Ovary (tissue), 10 donors: ENCODE measurements at places on chromosomes 6 and 20. TPM values are rescaled to one million over a fixed set of nuclear protein-coding genes. Genes with fewer than 3 reads are reported as not detected.
A peak's percentile ranks its signal among the peaks of the same experiment; 100 is the strongest.

DNA sequence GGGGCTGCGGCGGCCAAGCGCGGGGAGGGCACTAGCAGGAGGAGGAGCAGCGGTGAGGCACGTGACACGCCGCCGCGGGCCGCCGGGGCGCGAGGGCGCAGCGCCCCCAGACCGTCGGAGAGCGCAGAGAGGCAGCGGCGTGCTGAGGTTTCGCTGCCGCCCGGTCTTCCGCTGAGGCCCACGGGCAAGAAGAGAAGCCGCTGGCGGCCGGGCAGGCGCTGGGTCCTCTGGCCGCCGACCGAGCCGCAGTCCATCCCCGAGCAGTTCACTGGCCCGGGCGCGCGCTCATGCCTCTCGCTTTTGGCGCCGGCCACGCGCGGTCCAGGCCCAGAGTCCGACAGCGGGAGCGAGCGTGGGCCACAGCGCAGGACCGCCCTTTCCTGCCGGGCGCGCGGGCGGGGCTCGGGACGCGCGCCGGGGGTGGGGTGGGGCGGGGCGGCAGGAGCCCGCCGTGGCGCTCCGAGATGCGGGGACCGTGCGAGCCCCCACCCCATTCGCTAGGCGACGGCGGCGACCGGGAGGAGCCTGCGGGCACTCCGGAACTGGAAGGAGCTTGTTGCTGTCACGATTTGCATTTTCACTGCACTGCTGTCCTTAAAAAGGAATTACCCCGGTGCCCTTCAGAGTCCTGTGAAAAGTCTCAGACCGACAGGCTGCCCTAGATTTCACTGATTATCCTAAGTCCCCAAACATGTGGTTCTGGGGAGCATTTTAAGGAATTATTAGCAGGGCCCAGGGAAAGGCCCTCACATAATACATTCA is at the start of gene MCUR1:
Gene MCUR1 (minus strand): TSS at position 382 of the 762 bp plus-strand sequence. CDS start 128 bp downstream, at position 254.
- peak; percentile 84 for DNase-seq
- H3K4me1 ChIP-seq = peaks cover 12% of the 10 kb centered on the region
- H3K27me3 ChIP-seq = no peaks in the 10 kb centered on the region
- peak within 1 kb of the TSS; percentile 79 for H3K27ac ChIP-seq
- H3K36me3 ChIP-seq = no peaks in the 10 kb centered on the region

GRCh38 chr20:41214202-41214601 is 76.9 kb downstream of the PLCG1 start:
- H3K4me1 ChIP-seq = peaks cover 6% of the 10 kb centered on the region
- H3K4me3 ChIP-seq = no peak overlapping the region
- H3K27me3 ChIP-seq = no peaks in the 10 kb centered on the region
- H3K27ac ChIP-seq = no peak overlapping the region

GRCh38 chr6:54244430-54244829 is 63.8 kb upstream of the TINAG start:
- H3K36me3 ChIP-seq = no peaks in the 10 kb centered on the region
- no peak for DNase-seq

DNA sequence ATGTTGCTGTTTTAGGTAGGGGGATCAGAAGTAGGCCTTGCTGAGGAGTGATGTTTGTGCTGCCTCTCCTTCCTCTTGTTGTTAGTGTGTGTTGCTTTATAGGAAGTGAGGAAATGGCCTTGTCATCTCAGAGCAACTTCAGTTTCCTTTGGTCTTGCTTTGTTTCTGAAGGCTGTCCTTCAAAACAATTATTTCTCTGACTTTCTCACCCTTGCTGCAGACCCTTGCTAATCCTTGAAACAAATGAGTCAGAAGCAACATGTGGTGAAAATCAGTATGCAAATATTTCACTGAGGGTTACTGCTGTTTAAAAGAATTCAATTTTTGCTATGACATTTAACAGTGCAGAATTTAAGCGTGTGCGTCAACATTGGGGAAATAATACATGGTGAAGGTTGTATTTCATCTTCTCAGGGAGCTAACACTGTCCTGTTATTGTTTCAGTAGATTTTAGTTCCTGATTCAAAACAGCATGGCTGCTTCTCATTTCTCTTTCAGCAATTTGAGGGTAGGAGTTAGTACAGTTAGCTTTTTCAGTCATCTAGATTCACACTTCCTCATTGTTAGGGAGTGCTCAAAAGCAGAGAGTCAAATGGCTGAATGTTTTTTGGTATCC is 13.8 kb downstream of the RNF144B start:
- H3K4me3 ChIP-seq = no peak overlapping the region
- no peaks in the 10 kb centered on the region for H3K36me3 ChIP-seq
- no peak overlapping the region for H3K27ac ChIP-seq
- no peaks in the 10 kb centered on the region for H3K27me3 ChIP-seq
- no peaks in the 10 kb centered on the region for H3K4me1 ChIP-seq

- peaks cover 2% of the 10 kb centered on the region for H3K4me1 ChIP-seq
- DNase-seq = no peak
- H3K36me3 ChIP-seq = no peaks in the 10 kb centered on the region
- H3K4me3 ChIP-seq = no peak overlapping the region
- H3K27me3 ChIP-seq = no peaks in the 10 kb centered on the region
Observed at GRCh38 chr6:108953681-108954080, 105.5 kb downstream of the ARMC2 start.

DNA sequence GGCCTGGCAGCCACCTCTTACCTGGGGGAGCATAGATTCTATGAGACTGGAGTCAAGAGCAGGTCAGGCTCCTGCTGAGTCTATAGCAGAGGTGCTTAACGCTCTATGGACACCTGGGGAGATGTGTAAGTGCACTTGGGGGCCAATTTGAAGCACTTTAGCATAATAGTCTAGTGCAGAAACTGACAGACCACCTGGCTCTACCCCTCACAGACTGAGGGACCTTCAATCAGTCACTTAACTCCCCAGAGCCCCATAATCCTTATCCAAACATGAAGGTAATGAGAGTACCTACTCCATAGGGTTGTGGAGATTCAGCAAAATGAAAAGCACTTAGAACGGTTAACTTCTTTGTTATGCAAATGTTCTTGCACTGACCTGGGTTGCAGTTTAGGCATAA is 87.3 kb upstream of the SLC22A16 start:
- H3K36me3 ChIP-seq = no peaks in the 10 kb centered on the region
- no peak overlapping the region for H3K4me3 ChIP-seq

DNA sequence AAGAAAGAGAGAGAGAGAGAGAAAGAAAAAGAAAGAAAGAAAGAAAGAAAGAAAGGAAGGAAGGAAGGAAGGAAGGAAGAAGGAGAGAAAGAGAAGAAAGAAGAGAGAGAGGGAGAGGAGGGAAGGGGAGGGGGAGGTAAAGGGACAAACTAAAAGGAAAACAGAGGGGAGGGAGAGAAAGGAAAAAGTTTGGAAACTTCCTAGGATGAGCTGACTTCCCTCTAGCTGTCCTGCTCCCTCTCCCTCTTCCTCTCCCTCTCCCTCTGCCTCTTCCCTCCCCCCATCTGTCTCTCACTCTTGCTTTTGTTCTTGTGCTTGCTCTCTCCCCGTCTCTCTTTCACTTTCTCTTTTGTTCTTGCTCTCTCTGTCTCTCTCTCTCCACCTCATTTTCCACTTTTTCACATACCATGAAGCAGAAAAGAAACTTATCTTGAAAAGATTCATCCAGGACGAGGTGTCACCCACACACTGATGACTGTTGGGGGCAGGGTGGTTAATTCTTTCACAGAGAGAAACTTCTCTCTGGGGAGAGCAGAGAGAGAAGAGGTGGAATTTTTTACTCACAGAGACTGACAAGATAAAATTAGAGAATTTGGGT is 56.4 kb upstream of the DUSP22 start:
- peak overlapping the region; percentile 7 for H3K4me3 ChIP-seq
- H3K4me1 ChIP-seq = no peaks in the 10 kb centered on the region
- H3K27me3 ChIP-seq = no peaks in the 10 kb centered on the region
- DNase-seq = no peak
- peak overlapping the region; percentile 68 for H3K27ac ChIP-seq

GRCh38 chr6:105273589-105273988 is 93.8 kb upstream of the POPDC3 start:
- no peak overlapping the region for H3K4me3 ChIP-seq
- no peak overlapping the region for H3K27ac ChIP-seq
- H3K36me3 ChIP-seq = no peaks in the 10 kb centered on the region
- H3K4me1 ChIP-seq = no peaks in the 10 kb centered on the region
- DNase-seq = no peak

- no peaks in the 10 kb centered on the region for H3K27me3 ChIP-seq
- H3K36me3 ChIP-seq = no peaks in the 10 kb centered on the region
- no peaks in the 10 kb centered on the region for H3K4me1 ChIP-seq
- no peak overlapping the region for H3K27ac ChIP-seq
Observed at GRCh38 chr6:39330057-39330456, 7.6 kb upstream of the KCNK16 start.

- H3K4me1 ChIP-seq = no peaks in the 10 kb centered on the region
- no peaks in the 10 kb centered on the region for H3K27me3 ChIP-seq
- H3K4me3 ChIP-seq = no peak overlapping the region
- H3K27ac ChIP-seq = no peak overlapping the region
- no peak for DNase-seq
Observed at GRCh38 chr6:62146954-62147853, 138.8 kb downstream of the KHDRBS2 start.

GRCh38 chr6:35663447-35664235 is 25.1 kb downstream of the FKBP5 start:
- no peak overlapping the region for H3K27ac ChIP-seq
- no peaks in the 10 kb centered on the region for H3K36me3 ChIP-seq
- no peak for DNase-seq
- no peak overlapping the region for H3K4me3 ChIP-seq

- no peak for DNase-seq
- H3K36me3 ChIP-seq = no peaks in the 10 kb centered on the region
- no peaks in the 10 kb centered on the region for H3K27me3 ChIP-seq
- no peak overlapping the region for H3K4me3 ChIP-seq
Observed at GRCh38 chr20:35085477-35086225, 7.0 kb downstream of the TRPC4AP start.

GRCh38 chr20:8971669-8972316 is 97.1 kb upstream of the PLCB4 start:
- no peak for DNase-seq
- no peaks in the 10 kb centered on the region for H3K36me3 ChIP-seq
- no peaks in the 10 kb centered on the region for H3K4me1 ChIP-seq
- no peak overlapping the region for H3K27ac ChIP-seq

DNA sequence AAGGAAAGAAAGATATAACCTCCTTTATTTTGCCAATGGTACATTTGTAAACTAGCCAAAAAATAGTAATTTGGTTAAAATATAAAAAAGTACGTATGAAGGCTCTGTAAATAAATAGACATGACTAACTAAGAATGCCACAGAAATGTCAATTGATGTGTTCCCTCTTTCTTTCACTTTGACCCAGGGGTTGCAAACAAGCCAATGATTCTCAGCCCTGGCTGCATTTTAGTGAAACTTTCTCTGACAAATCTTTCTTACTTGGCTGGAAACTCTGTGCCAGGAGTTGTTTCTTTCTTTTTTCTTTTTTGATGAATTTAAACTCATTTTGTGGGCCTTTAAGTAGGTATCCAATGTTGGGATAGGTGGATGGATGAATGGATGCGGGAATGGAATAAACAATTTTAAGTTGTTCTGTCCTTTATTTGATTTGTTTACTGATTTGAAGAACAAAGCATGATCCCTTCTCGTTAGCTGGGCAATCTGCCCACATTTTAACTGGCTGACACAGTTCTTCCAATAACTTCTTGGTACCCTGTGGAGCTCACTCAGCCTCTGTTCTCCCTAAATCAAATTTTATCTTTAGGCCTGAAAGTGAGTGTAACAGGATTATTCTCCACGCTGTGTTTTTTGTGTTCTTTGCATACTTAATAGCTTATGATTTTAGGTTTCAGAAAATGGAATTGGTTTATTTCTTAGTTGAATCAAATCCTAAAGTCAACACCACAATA is 58.6 kb upstream of the GCLC start:
- no peak overlapping the region for H3K27ac ChIP-seq
- no peaks in the 10 kb centered on the region for H3K36me3 ChIP-seq
- no peak overlapping the region for H3K4me3 ChIP-seq
- DNase-seq = no peak

DNA sequence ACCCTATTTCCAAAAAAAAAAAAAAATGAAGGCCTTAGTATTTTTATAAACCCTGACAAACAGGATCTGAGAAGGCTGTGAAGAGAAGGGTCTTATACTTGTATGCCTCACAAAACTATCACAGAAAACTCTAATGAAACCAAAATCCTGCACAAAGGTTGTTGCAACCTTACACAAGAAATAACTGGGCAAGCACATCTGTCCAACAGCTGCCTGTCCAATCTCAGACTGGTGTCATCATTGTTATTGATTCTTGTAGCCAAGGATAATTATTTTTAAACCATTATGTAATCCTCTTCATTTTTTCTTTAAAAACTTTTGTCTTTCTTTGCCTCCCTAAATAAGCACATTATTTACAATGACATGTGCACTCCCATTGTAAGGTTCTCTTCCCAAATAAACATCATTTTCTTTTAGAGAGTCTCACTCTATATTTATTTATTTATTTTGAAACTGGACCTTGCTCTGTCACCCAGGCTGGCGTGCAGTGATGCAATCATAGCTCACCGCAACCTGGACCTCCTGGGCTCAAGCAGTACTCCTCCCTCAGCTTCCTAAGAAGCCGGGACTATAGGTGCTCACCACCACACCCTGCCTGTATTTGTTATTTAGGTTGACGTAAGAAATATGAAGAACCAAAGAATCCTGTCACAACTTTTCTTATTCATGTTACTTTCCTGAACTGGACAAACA is 697.1 kb downstream of the DOK5 start:
- no peaks in the 10 kb centered on the region for H3K36me3 ChIP-seq
- H3K27me3 ChIP-seq = no peaks in the 10 kb centered on the region
- no peak overlapping the region for H3K27ac ChIP-seq
- no peak overlapping the region for H3K4me3 ChIP-seq
- no peak for DNase-seq

GRCh38 chr6:766625-767024 is 73.7 kb upstream of the EXOC2 start:
- no peaks in the 10 kb centered on the region for H3K27me3 ChIP-seq
- no peak for DNase-seq
- H3K27ac ChIP-seq = no peak overlapping the region
- H3K36me3 ChIP-seq = no peaks in the 10 kb centered on the region
- no peaks in the 10 kb centered on the region for H3K4me1 ChIP-seq
- H3K4me3 ChIP-seq = no peak overlapping the region

DNA sequence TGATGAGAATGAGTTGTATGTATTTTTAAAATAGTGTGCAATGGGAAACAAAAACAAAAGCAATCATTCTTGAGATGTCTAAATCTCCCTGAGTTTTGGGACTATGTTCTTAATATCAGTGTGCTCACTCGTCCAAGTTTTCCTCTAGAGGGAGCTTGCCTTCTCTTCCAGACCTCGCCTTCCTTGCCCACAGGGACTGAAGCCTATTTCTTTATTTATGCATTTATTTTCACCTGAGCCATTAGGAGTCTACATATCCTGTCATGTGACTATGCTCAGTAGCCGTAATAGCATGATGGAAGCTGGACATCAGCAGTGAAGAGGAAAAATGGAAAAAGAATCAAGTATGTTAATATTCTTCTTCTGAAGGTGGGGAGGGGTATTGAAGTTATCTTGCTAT is 131.2 kb downstream of the SH3BGRL2 start:
- H3K27me3 ChIP-seq = no peaks in the 10 kb centered on the region
- no peaks in the 10 kb centered on the region for H3K36me3 ChIP-seq
- H3K4me1 ChIP-seq = no peaks in the 10 kb centered on the region
- H3K4me3 ChIP-seq = no peak overlapping the region
- no peak for DNase-seq

The VSTM2L gene
- 3.0 TPM for total RNA-seq

The RGL2 gene
- 82.0 TPM for total RNA-seq

The HMGN4 gene
- total RNA-seq = 78.9 TPM

The AGER gene
- total RNA-seq = 4.8 TPM

The ABHD16B gene
- total RNA-seq = not detected

The PDYN gene
- not detected for total RNA-seq

The TSPO2 gene
- not detected for total RNA-seq

The C6orf89 gene
- total RNA-seq = 23.1 TPM

The SSTR4 gene
- total RNA-seq = not detected

The CRISP2 gene
- total RNA-seq = not detected
